ENCODE measurements at places on chromosomes 12 and 14. TPM values are rescaled to one million over a fixed set of nuclear protein-coding genes. Genes with fewer than 3 reads are reported as not detected.

- no peak for DNase-seq
Observed at GRCh38 chr12:79686171-79686570, 4.6 kb downstream of the PAWR start.

Gene RPGRIP1
- 0.49 TPM for total RNA-seq

Gene THAP2
- 5.5 TPM for total RNA-seq

Gene EEF1AKMT3
- total RNA-seq, result 9.8 TPM

Gene SPX
- total RNA-seq, result not detected
